ENCODE measurements at places on chromosomes 2 and 18. TPM values are rescaled to one million over a fixed set of nuclear protein-coding genes. Genes with fewer than 3 reads are reported as not detected.

Gene OXER1
- not detected for total RNA-seq

Gene MMADHC
- 396 TPM for total RNA-seq

Gene MRPL30
- 68.3 TPM for total RNA-seq

Gene RNMT
- total RNA-seq = 21.0 TPM

Gene RAB17
- total RNA-seq = 3.6 TPM

Gene ANKRD30B
- 0.59 TPM for total RNA-seq

DNA sequence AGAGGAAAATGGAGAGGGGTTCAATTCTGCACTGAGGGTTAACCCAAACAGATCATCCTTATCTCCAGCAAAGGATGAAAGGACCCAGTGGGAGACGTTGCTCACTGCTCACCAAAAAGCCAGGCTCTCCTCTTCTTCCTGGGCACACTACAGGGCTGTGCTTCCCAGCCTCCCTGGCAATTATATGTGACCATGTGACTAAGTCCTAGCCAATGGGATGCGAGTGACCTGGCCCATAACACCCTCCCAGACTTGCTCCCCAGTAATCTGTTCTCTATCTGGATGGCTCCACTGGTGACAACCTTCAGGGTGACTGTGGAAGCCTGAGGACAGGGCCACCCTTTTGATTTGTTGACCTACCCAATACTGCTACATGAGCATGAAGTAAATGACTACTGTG, 10.9 kb upstream of the PRKCE start:
- DNase-seq = no peak

DNA sequence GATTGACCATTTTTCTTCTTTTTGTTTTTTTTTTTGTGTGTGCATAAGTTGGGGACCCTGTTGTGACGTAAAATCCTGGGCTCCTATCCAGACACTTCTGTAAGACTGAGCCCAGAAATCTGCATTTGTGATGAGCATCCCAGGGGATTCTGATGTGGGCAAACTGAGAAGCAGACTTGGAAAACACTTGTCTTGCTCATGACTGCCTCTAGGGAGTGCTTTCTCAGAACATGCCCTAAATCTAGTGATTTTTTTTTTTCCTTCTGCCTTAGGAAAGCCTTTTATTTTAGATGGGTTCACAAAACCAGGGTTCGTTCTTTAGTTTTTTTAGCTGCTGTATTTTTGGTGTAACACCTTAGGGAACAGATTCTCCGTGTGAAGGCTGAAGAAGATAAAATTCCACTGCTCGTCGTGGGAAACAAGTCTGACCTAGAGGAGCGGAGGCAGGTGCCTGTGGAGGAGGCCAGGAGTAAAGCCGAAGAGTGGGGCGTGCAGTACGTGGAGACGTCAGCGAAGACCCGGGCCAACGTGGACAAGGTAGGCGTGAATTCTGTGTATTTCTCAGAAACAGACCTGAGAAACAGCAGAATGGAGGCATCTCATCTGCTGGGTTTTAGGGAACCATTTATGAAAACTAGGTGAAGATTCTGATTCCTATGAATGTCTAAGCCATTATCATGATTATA, 36.7 kb downstream of the RALB start:
- no peak for DNase-seq

GRCh38 chr2:23609254-23609653, 224.3 kb downstream of the KLHL29 start:
- DNase-seq = no peak

- peak; percentile 22 for DNase-seq
Observed at GRCh38 chr2:207833251-207833751, 63.6 kb upstream of the FZD5 start.

DNA sequence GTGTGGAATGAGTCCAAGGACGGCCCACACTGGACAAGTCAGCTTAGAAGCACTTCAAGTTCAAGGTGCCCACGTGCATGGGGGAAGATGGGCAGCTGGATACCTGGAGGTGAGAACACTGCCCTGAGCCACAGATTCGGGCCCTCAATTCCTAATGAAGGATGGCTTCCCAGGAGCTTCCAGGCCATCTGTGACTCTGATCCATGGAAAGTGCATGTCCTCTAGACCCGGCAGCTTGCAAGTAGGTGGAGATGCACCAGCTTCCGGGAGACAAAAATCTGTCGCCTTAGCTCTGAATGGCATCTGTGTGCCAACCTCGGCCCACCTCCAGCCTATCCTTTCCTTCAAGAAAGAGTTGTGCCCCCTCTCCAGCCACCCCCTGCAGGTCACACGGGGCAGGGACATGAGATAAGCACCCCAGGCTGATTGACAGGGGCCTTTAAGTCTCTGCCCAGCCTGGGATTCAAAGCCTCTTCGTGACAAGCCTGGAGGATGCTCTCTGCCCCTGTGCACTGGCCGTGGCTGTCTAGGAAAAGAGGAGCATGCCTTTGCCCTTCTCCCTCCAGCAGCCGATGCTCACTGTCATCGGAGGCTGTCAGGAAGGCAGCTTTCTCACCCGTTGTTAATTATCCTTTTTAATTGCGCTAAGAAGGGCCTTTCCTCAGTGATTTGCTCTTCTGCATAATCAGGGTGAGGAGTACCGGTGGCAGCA, 65.5 kb downstream of the BIN1 start:
- DNase-seq = no peak

DNA sequence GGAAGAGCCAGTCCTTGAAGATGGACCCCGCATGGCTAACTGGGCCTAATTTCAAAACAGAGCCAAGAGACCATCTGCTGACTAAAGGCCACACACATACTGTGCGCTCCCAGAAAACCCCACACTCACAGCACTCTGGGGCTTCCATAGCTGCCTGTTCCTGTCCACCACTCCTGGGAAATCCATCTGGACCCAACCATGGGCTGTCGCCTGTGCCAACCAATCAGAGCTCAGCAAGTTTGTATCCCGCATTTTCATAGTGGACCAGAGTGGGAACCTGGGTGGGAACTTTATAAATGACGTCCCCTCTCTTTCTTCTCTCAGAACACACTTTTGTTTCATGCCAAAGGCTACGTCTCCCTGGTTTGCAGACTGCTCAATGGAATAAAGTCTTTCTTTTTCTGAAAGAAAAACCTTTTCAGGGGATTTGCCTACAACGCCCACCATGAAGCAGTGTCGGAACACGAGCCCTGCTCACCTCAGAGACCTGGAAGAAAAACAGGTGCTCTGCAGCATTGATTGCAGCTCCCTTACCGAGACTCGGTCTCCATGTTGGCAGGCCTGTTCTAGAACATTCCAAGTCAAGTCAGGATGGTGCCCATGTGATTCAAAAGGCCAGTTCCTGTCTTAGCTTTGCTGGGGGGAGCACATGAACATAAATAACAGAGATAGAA, 137.2 kb upstream of the GPC1 start:
- no peak for DNase-seq

GRCh38 chr2:111702804-111703196, 181.2 kb downstream of the ANAPC1 start:
- DNase-seq = no peak

DNA sequence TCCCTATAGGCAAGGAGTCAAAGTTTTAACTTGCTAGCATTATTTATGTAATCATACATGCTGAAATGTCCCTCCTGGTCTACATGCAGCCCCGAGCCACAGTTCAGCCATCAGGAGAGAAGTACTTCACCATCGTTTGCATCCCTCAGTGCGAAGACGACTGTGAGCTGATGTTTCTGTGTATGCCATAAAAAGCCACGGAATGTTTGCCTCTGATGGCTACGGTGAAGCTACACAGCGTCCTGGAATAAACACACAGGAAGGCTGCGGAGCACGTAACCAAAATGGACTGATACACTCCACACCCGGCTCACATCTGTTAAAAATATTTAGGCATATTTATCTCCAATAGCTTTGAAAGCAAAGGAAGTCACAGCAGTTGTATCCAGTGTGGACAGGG, 4.3 kb upstream of the SALL3 start:
- no peak for DNase-seq

DNA sequence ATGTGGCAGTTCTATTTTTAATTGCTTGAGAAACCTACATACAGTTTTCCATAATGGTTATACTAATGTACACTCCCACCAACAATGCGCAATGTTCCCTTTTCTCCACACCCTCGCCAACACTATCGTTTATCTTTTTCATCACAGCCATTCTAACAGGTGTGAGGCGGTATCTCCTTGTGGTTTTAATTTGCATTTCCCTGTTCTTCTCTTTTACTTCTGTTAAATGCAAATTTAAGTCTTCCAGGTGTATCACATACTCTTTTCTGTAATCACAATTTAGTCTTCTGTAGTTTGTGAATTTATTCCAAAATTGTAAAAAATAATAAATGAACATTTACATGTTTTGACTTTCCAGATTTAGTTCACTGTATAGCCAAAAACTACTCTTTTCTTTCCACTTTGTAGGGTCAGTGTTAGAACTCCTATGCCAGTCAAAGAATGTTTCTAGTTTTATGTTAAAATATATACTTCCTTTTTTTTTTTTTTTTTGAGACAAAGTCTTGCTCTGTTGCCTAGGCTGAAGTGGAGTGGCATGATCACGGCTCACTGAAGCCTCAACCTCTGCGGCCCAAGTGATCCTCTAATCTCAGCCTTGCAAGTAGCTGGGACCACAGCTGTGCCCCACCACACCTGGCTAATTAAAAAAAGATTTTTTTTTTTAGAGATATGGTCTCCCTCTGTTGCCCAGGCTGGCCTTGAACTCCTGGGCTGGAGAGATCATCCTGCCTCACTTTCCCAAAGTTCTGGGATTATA, 15.4 kb upstream of the ACYP2 start:
- no peak for DNase-seq

GRCh38 chr2:101124643-101125366, 26.4 kb downstream of the TBC1D8 start:
- peak; percentile 98 for DNase-seq

- no peak for DNase-seq
Observed at GRCh38 chr2:220452561-220452960, 825.1 kb downstream of the SLC4A3 start.

DNA sequence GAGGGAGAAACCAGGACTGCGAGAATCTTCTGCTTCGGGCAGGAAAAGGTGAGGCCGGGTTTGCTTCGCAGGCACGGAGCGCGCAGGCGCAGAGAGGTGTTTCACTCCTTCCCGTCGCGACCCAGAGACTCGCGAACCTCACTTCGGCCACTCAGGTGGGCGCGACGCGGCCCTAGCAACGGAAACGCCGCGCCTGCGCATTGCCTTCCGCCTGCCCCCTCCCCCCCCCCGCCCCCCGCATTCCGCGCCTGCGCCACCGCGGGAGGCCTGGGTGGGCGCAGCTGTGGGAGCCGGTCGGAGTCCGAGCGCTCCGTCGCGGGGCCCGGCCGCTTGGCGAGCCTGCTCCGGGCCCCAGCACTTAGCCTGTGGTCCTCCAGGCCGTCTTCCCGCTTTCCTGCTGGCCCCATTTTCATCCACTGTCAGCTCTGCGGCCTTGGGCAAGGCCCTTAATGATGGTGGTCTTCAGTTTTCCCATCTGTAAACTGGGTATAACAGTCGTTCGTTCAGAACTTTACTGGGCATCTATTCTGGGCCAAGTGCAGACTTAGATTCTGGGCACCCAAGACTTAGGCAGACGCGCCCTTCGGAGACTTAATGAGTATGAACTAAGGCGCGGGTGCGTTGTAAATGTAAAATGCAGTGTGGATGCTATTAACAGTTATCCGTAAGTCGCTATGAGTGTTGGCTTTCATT, 62.1 kb upstream of the ACKR3 start:
- no peak for DNase-seq

GRCh38 chr2:125959047-125959446, 696.9 kb upstream of the GYPC start:
- DNase-seq = no peak

- peak; percentile 88 for DNase-seq
Observed at GRCh38 chr2:191710411-191710900, 32.5 kb downstream of the NABP1 start.

DNA sequence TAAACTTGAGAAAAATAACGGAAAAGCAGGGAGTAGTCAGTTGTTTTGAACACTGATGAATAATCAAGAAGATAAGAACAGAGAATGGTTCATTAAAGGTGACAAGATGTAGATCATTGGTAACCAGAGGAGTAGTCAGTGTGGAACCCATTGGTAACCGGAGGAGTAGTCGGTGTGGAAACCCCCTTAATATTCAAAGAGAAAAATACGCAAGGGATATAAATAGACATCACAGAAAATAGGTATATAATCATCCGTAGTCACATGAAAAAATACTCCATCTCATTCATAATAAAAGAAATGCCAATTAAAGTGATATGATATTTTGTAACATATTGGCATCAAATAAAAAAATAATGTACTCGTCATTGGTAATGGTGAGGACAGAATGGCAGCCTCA, 70.6 kb upstream of the EPAS1 start:
- DNase-seq = no peak

- DNase-seq = peak; percentile 18
Observed at GRCh38 chr18:58054041-58054781, 10.2 kb downstream of the NEDD4L start.
